ENCODE measurements at places on chromosomes 2 and 18. TPM values are rescaled to one million over a fixed set of nuclear protein-coding genes. Genes with fewer than 3 reads are reported as not detected.

Gene HOXD10
- total RNA-seq: 34.4 TPM

Gene GCKR
- total RNA-seq: not detected

Gene FAM228B
- total RNA-seq: 47.6 TPM

GRCh38 chr2:18795906-18796305, 206.5 kb upstream of the NT5C1B start:
- no peak for DNase-seq

DNA sequence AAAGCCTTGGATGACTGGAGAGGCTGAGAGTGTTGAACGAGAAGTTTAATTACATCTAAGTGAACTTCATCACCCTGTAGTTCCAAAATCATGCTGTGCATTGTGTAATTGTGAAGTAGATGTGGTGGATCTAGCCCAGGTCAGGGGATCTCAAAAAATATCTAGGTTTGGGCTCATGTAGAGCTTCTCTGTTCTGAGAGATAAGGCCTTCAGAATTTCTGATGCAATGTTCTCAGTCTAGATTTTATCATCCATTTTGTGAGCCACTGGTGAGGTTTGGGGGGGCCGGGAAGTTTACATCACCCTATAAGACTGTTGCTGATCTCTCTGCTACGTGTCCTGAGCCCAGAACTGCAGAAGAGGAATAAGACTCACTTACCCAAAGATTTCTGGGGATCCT, 719.4 kb downstream of the SOCS6 start:
- DNase-seq: no peak

GRCh38 chr18:45856531-45856930, 31.1 kb downstream of the SIGLEC15 start:
- no peak for DNase-seq
